ENCODE measurements at places on chromosomes 3 and 15.

DNA sequence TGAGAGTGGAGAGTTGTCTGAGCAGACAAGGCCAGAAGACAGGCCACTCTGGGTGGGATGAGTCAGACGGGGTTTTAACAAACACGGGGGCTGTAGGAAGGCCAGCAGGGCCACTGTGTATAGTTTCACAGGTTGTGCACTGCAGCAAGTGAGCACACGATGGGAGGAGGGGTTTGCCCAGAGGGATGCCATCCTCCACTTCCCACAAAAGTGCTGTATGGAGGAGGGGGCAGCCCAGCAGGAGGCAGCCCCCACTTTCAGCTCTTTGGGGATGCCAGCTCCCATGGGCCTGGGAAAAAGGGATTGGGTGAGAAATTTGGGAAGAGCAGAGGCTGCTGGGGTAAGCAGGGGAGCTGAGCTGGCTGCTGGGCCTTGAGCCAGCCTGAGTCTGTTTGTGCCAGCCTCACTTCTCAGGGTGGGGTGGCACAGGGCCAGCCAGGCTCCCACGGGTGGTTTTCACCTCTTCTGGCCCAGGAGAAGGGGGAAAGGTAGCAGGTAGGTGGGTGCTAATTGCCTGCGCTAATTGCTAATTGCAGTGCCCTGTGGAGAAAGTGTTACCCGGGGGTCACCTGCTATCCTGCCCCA lies 6.7 kb downstream of the ZBTB47 start:
- DNase-seq, result no peak

DNA sequence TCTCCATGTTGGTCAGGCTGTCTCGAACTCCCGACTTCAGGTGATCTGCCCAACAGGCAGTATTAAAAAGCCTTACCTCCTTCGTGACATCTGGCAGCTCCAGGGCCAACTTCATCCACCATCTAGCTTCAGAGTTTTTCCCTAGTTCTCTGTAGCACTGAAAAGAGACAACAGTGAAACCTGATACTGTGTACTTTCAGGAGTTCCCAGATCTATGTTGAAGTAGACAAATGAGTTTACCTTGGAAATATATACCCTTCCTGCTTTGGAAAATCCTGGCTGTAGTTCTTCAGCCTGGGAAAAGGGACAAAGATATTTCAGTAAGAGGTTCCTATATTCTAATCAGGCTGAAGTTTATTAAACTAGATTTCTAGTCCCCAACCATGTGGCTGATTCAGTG lies 18.0 kb downstream of the RMDN3 start:
- no peak for DNase-seq

- DNase-seq, result no peak
These were observed 33.8 kb upstream of the ACP3 start for GRCh38 chr3:132283440-132283839.

GRCh38 chr3:21894459-21895340 lies 143.7 kb upstream of the ZNF385D start:
- DNase-seq, result no peak

- no peak for DNase-seq
These were observed 78.5 kb upstream of the SYNPR start for GRCh38 chr3:63199606-63200005.
